ENCODE measurements at places on chromosomes 2 and 18. TPM values are rescaled to one million over a fixed set of nuclear protein-coding genes. Genes with fewer than 3 reads are reported as not detected.

Gene CYRIA
- total RNA-seq = 0.53 TPM

Gene SULT1C3
- total RNA-seq = not detected

Gene SLC11A1
- total RNA-seq = 0.10 TPM

Gene PPP4R1
- 70.2 TPM for total RNA-seq

Gene ATG16L1
- total RNA-seq = 30.6 TPM

Gene ERBB4
- total RNA-seq = 0.04 TPM

Gene RAX
- total RNA-seq = not detected

Gene ATOH8
- total RNA-seq = 13.1 TPM

Gene ALLC
- total RNA-seq = not detected

GRCh38 chr2:176680916-176681516 is 411.8 kb downstream of the MTX2 start:
- DNase-seq = no peak

DNA sequence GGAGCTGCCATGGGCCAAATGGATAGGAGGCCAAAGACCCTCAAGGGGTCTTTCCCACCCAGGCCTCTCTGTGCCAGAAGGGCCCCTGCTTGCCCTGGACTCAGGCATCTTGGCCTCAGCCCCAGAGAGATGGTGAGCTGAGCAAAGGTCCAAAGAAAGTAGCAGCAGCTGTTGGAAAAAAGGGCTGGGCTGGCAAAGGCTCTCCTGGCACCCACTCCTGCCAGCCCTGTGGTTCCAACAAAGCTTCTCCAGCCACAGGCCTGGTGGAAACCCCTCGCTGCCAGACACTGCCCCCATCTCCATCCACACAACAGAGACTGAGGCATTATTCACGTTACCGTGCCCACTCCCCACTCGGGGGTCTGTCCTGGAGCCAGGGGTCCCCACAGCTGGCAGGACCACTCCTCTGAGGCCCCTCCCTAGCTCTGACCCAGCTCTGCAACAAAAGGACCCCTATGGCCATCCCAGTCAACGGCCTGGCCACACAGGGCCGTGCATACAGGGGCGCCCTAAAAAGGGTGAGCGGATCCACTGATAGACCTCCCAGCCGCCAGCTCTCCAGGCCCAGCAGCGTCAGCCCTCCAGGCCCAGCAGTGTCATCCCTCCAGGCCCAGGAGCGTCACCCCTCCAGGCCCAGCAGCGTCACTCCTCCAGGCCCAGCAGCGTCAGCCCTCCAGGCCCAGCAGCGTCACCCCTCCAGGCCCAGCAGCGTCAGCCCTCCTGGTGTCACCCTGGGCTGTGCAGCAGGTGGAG is 10.1 kb downstream of the BIN1 start:
- no peak for DNase-seq

DNA sequence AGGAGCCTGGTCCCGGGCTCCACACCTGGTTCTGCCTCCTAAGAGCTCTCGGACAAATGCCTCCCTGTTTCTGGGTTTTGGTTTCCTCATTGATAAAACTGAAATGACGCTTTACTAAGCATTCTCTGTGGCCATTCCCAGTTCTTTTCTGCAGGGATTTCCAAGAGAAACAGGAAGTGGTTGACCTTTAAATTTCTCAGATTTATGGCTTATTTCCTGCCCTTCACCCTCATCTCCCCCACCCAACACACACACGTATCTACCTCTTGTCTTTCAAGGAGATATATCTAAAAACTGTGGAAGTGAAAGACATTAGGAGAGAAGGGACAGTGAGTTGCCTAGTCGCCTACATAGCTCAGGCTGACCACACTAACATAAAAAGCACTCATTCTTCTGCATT is 53.0 kb downstream of the PIEZO2 start:
- DNase-seq = no peak

DNA sequence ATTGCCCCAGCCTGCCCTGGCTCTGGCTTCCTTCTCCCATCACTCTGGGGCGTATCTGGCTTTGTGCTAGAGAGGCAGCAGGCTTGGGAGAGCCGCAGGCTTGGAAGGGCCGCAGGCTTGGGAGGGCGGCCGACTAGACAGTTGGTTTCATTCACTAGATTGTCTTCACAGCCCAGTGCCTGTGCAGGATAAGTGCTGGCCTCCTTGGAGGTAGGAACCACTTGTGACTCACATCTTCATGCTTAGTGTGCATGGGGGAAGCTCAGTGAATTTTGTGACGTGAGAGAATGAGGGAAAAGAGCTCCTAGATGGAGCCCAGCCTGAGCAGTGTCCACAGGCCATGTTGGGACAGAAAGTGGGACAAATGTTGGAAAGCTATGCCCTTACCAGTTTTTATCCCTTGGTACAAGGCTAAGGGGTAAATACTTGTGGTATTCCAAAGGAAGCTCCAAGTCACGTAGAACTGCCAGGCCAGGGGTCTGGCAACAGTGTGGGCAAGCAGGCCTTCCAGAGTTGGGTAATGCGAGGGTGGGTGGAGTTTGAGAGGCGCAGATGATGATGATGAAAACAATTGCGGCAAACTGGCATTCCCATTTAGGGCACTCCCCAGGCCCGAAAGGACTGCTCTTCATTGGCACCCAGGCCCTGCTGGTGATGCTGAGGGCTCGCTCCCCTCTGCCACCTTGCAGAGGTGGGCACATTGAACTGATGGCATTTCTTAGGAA is 100.1 kb downstream of the DDX1 start:
- no peak for DNase-seq

DNA sequence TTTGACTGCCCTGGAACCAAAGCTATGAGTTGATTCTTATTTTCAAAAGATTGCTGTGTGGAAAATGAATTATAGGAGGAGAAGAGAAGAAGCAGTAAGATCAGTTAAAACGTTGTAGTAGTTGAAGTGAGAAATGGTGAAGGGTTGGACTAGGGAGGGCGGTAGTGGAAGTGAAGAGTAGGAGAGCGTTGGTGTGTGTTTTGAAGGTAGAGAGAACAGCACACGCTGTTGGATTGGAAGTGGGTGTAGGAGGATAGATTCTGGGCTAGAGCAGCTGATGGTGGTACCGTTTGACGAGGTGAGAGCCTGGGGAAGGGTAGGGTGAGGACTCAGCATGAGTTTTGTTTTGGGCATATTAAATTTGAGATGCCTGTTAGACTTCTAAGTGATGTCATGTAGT is 18.4 kb downstream of the RIOK3 start:
- DNase-seq = no peak

- no peak for DNase-seq
These were observed 132.9 kb upstream of the RND3 start for GRCh38 chr2:150620416-150620815.

- no peak for DNase-seq
These were observed 238.7 kb downstream of the VAPA start for GRCh38 chr18:10152475-10152874.

GRCh38 chr18:37408676-37409265 is 156.8 kb downstream of the CELF4 start:
- DNase-seq = no peak

DNA sequence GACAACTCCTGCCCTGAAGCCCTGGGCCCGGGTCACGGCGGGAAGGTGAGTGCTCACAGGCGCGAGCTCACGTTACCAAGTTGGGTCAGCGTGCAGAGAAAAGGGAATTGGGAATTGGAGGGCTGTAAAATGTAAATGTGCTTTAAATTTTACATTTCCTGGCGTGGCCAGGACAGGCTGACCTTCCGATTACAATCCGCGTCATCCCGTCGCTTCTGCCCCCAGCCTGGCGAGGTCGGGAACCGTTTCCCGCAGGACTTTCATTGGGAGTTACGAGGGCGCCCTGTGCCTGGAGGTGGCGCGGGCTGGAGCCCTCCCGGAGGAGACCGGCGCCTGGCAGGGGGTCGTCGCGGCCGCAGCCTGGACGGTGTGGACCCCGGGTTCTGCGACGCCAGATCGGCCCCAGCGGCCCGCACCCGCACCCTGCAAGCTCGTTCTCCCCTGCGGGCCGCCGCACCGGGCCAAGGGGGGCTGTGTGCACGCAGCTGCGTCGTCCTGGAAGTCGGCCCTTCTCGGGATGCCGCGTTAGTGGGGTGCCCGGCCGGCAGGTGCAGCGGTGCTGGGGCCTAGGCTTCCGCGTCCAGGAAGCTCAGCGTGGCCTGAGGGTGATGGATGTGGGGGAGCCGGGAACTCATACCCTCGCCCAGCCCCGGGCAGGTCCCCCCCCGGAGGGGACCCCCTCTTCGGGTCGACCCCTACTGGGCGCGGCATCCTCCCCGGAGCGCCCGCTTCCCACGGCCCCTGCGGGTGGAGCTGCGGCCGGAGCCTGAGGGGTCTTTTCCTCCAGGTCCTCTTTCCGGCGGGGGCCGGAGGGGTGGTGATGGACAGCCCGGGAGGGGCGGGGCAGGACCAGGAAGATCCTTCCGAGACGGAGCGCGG is 63.9 kb downstream of the LRRFIP1 start:
- DNase-seq = no peak

DNA sequence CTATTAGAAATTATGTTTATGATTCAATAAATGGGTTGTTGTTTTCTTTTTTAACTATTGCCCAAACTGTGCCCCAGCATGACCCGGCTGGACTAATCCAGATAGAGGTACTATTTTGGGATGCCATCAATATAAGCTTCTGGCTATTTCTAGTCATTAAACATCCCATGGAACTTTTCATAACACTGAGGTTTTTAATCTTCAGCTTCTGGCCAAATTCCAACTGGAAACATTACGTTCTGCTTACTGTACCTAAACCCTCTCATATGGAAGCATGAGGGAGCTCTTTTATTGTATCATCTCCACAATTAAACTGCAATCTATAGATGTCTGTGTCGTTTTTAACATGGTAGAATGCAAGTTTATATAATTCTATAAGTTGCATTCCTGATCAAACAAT is 674.7 kb downstream of the ARHGAP15 start:
- no peak for DNase-seq

- peak; percentile 9 for DNase-seq
These were observed 301.8 kb downstream of the XIRP2 start for GRCh38 chr2:167190053-167190452.

GRCh38 chr2:118861731-118862130 is 14.3 kb upstream of the EN1 start:
- DNase-seq = no peak

DNA sequence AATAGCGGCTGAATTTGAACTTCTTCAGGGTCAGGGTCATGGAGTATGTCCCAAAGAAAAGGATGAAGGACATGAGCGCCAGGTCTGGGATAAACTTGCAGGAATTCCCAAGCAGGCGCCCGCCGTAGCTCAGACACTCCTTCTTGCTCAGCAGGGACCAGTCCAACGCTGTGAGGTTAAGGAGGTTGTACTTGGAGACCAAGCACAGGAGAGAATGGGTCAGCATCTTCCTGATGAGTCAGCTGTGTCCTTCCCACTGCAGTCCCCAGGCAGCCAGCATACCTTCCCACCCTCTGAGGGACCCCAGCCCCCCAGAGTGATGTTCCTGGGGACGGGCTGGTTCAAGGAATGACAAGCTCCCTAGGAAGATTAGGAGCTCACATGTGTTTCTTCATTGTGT is 40.9 kb downstream of the MTHFD2 start:
- DNase-seq = no peak

GRCh38 chr18:37529863-37530262 is 35.7 kb downstream of the CELF4 start:
- no peak for DNase-seq

DNA sequence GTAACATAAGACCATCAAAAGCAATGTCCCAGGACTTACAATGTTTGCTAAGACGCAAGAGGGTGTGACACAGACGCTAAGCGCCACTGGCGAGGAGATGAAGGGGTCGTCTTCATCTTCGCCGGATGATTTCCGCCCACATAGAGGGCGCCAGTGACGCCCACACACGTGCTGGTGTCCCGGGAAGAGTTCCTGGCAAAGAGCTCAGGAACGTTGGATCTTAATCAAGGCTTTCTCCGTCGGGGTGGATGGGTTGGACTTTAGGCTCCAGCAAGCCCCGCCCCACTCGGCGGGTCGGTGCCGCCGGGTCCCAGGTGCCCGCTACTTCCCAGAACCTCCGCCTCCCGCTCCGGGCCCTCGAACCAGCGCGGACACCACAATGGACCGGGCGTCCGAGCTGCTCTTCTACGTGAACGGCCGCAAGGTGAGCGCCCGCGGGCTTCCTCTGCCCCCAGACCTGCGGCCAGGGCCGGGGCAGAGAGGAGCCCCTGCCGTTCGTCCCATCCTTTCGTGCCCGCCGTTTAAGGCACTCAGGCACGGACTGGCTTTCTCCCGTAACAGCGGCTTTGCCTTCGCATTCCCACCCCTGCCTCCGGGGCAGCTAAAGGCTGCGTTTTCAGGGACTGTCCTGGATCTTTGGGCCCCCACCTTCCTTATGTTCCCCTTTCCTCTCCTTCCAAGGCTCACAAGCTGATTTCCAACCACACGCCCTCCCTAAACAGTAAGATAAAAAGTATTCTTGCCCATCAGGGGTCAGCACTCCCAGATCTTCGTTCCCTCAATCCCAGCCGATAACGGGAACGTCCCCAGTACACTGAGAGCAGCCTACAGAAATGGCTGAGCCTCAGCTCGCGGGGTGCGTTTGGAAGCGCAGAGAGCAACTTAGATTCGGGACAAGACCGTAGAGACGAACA is at the start of gene AOX1:
TSS of gene AOX1 (plus strand) at position 285 of the 914 bp plus-strand sequence. CDS start at position 380, 95 bp downstream.
- no peak for DNase-seq

DNA sequence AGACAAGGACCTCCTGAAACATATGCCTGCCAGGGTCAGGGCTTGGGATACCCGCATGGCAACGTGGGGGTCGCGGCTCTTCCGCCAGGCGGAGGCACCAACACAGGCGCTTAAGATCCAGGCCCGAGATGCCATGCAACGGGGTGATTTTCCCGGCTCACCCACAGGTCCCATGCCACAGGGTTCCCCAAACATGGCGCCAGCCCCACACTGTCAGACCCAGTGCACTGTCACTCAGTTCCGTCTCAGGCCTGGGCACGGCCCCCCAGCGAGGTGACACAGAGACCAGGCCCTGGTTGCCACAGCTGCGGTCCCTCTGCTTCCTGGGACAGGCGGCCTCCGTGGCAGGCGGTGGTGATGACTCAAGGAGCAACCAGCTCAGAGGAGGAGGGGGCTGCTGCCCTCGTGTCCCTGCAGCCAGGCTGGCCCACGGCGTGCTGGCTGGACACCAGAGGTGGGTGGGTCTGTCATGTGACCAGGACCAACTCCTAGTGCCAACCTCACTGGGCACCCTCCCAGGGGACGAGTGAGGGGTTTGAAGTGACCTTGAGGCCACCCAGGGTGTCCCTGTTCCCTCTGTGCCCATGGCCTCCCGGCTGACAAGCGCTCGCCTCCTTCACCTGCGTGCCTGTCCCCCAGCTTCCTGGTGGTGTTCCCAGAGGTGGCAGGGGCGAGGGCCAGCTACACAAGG is 4.9 kb downstream of the PDCD1 start:
- peak; percentile 69 for DNase-seq

DNA sequence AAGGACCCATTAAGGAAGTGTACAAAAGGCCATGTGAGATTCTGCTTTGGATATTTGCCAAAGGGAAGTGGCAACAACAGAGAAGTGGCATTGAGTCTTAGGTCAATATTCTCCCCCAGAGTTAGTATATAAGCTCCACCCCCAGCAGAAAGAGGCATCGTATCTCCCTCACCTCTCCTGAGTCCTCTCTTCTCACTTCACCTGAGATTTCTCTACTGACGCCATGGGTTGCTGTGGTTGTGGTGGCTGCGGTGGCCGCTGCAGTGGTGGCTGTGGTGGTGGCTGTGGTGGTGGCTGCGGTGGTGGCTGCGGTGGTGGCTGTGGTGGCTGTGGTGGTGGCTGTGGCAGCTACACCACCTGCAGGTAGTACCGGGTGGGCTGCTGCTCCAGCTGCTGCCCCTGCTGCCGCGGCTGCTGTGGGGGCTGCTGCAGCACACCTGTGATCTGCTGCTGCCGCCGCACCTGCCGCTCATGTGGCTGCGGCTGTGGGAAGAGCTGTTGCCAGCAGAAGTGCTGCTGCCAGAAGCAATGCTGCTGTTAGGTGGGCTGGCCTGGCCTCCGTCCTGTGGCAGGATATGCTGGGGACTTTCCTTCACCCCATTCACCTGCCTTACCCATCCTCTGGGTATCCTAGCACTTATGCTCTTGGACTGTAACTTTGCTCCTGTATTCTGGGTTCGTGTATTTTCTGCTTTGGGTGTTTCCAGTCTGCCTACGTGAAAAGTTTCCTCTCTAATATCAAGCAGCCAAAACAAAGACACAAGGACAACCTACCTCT is 5.9 kb downstream of the SCYGR3 start:
- DNase-seq = no peak
